GOT3 (cell line): ENCODE measurements at places on chromosomes 12 and 14.

DNA sequence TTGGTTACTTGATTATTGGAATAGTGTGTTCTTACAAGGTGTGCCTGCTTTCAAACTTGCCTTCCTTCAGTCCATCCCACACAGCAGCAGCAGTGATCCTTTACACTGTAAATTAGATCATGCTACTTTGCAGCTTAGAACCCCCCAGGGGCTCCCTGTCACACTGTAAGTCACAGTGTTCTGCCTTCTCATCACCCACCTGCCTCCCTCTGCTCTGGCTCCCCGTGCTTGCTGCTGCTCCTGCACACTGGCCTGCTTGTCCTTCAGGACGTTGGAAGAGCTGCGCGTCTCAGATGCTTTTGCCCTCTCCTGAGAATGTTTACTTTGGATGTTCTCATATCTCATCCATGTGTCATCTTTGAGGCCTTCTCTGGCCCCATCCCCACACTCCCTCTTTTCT, 27.3 kb downstream of the ZC3H14 start:
- no peak for DNase-seq

- no peak for DNase-seq
Observed at GRCh38 chr12:117098361-117099217, 627 bp downstream of the TESC start.

- no peak for DNase-seq
Observed at GRCh38 chr12:51874000-51874399, 13.9 kb upstream of the ANKRD33 start.

- no peak for DNase-seq
Observed at GRCh38 chr12:130461839-130462557, 124.3 kb downstream of the PIWIL1 start.

DNA sequence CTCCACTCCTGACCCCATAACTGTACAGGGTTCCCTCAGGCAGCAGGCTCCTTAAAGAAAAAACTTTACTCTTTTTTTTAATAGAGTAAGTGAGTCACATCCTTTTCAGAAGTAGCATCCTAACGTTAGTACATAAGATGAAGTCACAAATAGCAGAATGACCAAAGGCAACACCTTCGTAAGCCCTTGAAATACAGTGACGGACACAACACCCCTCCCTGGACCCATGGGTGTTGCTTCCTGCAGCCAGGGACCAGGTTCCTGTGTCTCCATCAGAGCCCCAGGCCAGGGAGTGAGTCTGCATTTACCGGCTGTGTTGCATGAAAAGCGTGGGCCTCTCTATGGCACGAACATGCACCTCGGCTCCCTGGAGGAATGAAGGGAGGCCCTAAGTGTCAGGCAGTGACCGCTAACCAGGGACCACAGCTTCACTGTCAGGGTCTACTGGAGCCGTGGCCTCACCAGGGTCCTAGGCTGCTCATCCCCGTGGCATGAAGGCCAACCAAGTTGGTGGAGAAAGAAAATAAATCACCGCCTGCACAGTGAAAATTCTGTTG, 340.0 kb upstream of the SFSWAP start:
- no peak for DNase-seq

DNA sequence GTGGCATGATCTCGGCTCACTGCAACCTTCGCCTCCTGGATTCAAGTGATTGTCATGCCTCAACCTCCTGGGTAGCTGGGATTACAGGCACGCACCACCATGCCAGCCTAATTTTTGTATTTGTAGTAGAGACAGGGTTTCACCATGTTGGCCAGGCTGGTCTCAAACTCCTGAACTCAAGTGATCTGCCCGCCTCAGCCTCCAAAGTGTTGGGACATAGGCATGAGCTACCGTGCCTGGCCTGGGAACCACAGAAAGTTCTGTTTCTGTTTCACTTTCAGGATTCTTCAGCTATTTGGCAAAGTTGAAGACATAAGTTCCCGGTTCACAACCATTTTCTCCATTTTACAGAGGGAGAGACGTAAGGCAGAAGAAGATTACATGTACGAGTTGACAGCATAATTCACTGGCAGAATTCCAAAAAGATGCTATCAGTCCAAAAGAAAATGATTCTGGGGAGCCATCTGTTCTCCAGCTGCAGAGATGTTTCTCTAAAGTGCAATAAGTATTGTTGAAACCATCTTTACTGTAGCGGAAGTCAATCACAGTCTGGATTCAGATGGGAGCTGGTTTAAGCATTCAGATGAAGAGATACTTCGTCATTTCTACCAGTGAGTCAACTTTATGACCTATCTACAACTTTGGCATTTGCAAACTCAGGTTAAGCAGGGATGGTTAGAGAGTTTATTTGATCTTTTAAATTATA, 8.1 kb upstream of the RNF34 start:
- no peak for DNase-seq

- DNase-seq, result no peak
Observed at GRCh38 chr14:77037938-77038568, 9.5 kb upstream of the IRF2BPL start.

GRCh38 chr14:42319996-42320395, 713.3 kb downstream of the LRFN5 start:
- DNase-seq, result no peak

DNA sequence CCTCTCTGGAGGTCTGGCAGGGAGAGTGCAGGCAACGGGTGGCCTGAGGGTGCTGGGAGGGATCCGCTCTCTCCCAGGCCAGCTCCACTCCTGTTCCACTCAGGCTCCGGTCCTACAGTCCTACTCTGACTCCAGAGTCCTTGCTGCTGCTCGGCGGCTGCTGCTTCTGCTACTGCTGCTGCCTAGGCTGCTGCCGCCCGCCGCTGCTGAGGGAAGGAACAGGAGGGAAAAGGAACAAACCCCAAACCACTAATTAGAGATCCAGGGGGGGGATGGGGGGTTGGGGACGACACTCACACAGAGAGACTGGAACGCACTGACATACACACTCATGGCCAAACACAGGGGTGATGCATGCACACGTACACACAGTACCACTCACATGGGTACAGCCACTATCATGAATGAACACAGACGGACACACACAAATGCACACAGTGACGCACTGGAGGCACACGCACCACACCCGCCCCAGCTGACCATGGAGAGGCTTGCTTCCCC, at the start of gene SP7:
Gene SP7, minus strand, starts transcription at position 174 of the 501 bp plus-strand sequence. CDS start 708 bp downstream, outside the sequence.
- no peak for DNase-seq

DNA sequence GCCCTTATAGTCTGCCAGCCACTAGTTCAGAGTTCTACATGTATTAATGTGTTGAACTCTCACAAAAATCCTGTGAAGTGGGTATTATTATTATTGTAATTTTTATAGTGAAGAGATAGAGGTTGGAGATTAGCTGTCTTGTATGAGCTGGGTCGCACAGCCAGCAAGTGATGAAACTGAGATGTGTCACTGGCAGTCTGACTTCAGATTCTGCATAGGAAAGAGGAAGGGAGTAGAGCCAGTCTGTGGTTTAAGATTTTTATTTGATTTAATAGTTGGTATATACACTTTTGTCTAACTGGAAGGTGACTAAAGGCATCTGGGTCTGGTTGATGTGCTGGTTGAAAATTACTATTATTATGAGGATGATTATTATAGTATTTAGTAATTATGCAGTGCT, 5.8 kb upstream of the FRS2 start:
- DNase-seq, result no peak

GRCh38 chr12:124914392-124915238, at the start of gene UBC:
Gene UBC, minus strand, starts transcription at chr12:124914650. Its CDS starts 879 bp downstream, at chr12:124913771.
- DNase-seq, result no peak

DNA sequence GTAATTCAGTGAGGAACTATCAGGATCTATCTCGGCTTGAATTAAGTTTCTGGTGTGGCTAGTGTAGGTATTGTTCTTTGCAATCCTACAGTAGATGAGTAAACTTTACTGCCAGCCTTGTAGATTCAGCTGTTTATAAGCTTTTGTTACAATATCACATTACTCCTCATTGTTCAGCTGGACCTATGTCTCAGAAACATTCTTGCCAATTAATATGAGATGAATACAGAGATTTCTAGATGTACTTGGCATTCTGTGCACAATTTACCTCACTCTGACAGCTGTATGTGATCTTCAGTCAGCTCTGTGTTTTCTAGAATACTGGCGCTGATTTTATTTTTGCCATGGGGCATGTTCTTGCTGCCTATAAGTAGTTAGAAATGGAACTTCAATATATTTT, 55.7 kb downstream of the METTL25 start:
- DNase-seq, result no peak

GRCh38 chr14:101723061-101723595, 38.4 kb upstream of the PPP2R5C start:
- DNase-seq, result no peak

GRCh38 chr12:94269316-94269999, 121.1 kb downstream of the PLXNC1 start:
- no peak for DNase-seq

DNA sequence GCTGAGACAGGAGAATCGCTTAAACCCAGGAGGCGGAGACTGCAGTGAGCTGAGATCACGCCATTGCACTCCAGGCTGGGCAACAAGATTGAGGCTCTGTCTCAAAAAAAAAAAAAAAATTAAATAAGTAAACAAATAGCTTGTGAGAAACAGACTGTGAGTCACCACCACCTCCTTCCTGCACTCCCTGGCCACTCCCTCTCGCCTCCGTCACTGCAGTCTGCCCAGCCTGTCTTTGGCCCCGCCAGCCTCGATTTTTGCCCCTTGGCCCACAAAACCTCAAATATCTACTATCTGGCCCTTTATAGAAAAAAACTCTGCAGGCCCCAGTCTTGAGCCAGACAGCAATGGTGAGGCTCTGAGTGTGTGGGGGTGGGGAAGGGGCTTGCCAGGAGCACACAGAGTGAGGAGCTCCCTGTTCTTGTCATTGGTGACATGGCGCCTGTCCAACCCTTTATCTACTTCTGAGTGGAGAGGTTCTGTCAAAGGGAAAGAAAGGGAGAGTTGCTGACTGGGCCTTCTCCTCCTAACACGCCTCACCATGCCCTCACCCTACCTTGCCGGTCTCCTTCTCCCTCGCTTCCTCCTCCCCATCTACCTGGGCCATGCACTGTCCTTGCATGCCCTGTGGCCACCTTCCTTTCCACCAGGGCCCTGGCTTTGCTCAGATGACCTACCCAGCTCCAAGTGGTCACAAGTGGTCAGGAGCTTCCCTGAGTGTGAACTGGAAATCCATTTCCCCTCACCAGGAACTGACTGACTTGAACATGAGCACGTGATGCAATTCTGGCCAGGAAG, 22.1 kb downstream of the LGMN start:
- DNase-seq, result no peak

DNA sequence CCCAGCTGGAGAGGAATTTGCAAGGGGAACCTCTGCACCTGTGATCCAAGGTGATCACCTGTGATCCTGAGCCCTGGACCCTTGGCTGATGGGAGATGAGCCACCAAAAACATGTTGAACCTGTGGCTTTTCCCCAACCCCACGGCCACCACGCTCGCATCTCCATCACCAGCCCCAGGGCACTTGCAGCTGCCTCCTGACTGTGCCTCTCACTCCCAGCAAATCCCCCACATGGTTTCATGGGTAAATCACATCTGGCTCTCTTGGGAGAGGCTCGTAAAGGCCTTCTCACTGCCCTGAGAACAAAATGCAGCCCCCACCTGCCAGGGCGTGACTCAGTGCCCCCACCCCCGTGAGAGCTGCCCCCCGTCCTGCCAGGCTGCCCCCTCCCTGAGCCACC, 76.0 kb downstream of the RFLNA start:
- no peak for DNase-seq

DNA sequence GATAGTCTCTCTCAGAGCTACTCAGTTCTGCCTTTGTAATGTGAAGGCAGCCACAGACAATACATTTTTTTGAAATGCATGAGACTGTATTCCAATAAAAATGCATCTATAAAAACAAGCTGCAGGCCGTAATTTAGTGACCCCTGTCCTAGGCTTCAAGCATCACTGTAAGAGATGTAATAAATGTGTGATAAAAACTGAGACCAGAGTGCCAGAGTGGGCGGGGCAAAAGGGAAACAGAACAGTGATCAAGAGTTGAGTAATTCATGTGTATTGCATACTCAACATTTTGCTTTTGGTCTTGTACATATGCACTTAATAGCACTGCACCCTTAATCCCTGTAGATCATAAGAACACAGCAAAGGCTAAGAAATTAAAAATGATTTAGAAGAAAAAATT, 743.5 kb downstream of the DIO2 start:
- no peak for DNase-seq

- DNase-seq, result no peak
Observed at GRCh38 chr12:21566223-21566906, 38.3 kb downstream of the GYS2 start.

DNA sequence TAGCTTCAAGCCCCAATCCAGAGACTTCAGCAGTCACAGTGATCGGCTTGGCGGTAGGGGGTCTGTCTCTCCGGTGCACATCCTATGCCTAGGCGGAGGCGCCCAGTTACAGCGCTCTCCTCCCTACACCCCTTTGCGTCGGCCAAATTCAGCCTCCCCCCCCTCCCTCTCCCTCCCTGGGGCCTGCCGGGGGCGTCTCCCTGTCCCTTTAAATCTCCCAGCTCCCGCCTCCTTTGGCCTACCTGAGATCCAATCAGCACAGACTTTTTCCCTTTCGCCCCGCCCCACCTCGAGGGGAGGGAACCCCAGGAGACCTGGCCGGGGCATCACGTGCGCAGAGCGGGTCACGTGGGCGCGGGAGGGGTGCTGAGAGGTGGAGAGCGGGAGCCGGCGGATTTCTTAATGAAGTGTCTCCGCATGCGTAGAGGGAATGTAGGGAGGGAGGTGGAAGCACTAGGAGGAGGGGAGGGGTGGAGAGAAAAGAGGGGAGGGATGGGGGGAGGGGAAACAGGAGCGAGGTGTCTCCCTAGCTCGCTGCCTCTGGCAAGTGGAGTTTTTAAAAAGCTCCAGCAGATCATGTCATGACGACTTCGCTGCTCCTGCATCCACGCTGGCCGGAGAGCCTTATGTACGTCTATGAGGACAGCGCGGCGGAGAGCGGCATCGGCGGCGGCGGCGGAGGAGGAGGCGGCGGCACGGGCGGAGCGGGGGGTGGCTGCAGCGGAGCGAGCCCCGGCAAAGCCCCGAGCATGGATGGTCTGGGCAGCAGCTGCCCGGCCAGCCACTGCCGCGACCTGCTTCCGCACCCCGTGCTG, at the start of gene HOXC13:
Gene HOXC13, plus strand, starts transcription at position 506 of the 815 bp plus-strand sequence. Its CDS starts 76 bp downstream, at position 582.
- DNase-seq, result peak; percentile 75

- DNase-seq, result no peak
Observed at GRCh38 chr12:19490908-19491307, 51.6 kb downstream of the AEBP2 start.
